CD4-positive, alpha-beta memory T cell (primary cell): ENCODE measurements at places on chromosomes 4 and X. TPM values are rescaled to one million over a fixed set of nuclear protein-coding genes. Genes with fewer than 3 reads are reported as not detected.

RBMX2 gene
- total RNA-seq, result 23.0 TPM

GRCh38 chrX:81263059-81263458 is 61.2 kb downstream of the SH3BGRL start:
- no peaks in the 10 kb centered on the region for H3K4me1 ChIP-seq
- H3K4me3 ChIP-seq, result no peak overlapping the region
- no peaks in the 10 kb centered on the region for H3K36me3 ChIP-seq

DNA sequence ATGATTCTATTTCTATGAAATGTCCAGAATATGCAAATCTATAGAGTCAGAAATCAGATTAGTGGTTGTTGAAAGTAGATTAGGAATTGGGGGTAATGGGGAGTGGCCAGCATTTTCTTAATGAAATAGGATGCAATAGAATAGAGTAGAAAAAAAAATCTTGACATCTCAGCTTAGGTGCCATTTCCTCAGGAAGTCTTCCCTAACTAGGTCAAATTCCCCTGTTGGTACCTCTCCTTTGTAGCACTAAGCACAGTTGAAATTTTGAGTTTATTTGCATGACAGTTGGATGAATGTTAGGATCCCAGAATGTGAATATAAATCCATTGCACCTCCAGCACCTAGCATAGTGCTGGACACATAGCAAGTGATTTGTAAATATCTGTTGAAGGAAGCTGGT is 30.0 kb upstream of the PDK3 start:
- no peak for DNase-seq
- no peak overlapping the region for H3K4me3 ChIP-seq
- H3K36me3 ChIP-seq, result no peaks in the 10 kb centered on the region
- H3K27ac ChIP-seq, result no peak overlapping the region

GABRG1 gene
- total RNA-seq, result not detected

GRCh38 chr4:65546882-65547416 is 123.3 kb downstream of the EPHA5 start:
- no peaks in the 10 kb centered on the region for H3K4me1 ChIP-seq
- H3K36me3 ChIP-seq, result no peaks in the 10 kb centered on the region
- H3K4me3 ChIP-seq, result no peak overlapping the region
- no peak for DNase-seq
- H3K27me3 ChIP-seq, result no peaks in the 10 kb centered on the region
- H3K27ac ChIP-seq, result no peak overlapping the region

FGFRL1 gene
- 22.4 TPM for total RNA-seq
